ENCODE measurements at places on chromosomes 12 and 14. TPM values are rescaled to one million over a fixed set of nuclear protein-coding genes. Genes with fewer than 3 reads are reported as not detected.

KRT80 gene
- 1.5 TPM for total RNA-seq

CLEC6A gene
- total RNA-seq = not detected

ATG2B gene
- total RNA-seq = 14.1 TPM

PLCZ1 gene
- total RNA-seq = not detected

KRT81 gene
- not detected for total RNA-seq

LRCOL1 gene
- not detected for total RNA-seq

PRPF40B gene
- 9.2 TPM for total RNA-seq

DNA sequence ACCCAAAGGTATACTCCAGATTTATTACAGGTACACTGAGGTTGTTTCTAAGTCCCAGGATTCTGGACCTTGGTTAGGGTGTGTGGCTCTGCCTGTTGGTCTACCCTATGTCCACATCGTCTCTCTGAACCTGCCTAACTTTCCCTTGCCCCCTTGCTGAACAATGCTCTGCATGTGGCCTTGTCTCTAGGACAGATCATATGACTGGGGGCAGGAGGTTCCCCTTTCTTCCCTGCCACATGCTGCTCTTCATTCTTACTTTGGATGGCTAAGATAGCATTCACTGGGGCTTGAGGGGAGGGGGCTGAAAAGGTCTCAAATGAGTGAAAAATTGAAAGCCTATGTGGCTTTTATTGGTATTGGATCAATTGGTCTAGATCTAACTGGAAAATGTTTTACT, 49.2 kb downstream of the MBIP start:
- no peak overlapping the region for H3K4me3 ChIP-seq
- H3K36me3 ChIP-seq = no peaks in the 10 kb centered on the region
- no peak overlapping the region for H3K27ac ChIP-seq
- H3K27me3 ChIP-seq = peaks cover 3% of the 10 kb centered on the region

DNA sequence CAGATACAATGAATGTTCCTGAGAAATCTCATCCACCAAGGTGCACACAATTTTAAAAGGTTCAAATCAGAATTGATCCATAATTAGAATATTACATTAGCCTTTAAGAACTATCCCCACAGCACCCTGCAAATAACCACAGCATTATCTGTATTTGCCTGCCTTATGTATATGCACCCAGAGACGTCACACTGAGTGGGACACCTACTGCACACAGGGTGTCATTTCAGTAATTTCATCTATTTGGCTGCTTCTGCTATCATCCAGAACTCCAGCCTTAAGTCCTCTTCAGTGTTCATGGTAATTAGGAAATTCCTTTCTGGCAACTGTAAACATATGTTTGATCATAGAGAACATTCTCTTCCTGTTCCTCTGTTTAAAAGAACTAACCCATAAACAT, 298.4 kb downstream of the SYT1 start:
- H3K4me3 ChIP-seq = no peak overlapping the region
- no peak for DNase-seq
- H3K27ac ChIP-seq = no peak overlapping the region
- H3K4me1 ChIP-seq = peaks cover 6% of the 10 kb centered on the region

DNA sequence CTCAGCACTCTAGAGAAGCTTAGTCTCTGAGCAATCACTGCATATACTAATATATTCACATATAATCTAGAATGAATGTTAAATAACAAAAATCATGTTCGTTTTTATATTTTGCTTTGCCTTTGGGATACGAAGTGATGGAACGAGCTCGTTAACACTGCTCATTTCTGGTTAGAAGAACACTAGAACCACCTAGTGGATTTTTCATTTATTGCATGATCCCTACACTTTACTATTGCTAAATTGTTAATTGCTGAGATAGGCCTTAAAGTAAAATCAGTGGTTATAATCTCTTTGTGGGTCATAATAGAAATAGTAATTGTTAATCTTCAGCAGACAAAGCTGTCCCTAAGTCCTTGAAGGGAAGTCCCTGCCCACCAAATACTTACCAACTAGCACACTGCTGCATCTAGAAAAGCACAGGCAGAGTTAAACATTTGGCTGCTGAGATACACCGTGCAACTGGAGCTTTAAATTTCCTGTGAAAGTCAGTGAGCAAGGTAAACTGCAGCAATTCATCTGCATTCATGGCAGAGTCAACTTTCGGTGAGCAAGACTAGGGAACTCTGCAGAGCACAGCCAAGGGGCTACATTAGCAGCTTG, 353.7 kb downstream of the APAF1 start:
- H3K36me3 ChIP-seq = no peaks in the 10 kb centered on the region
- no peak overlapping the region for H3K4me3 ChIP-seq
- DNase-seq = no peak
- no peaks in the 10 kb centered on the region for H3K27me3 ChIP-seq
- H3K4me1 ChIP-seq = no peaks in the 10 kb centered on the region
- no peak overlapping the region for H3K27ac ChIP-seq

DNA sequence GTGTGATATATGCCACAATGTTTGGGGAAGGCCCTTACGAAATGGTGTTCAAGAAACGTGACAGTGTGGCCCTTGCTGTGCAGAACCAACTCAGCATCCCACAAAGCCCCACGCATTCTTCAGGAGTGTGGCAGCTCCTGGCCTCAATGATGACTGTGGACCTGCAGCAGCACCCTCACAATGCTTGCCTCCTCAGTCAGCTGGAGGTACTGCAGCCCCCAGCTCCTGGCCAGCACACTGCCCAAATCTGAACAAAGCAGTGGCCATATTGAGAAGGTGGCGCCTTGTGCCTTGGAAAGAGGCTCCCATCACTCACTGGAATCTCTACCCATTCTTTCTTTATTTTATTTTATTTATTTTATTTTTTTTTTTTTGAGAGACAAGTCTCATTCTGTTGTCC, 10.4 kb downstream of the POLE2 start:
- H3K4me3 ChIP-seq = no peak overlapping the region
- H3K27ac ChIP-seq = no peak overlapping the region
- no peak for DNase-seq

- H3K4me1 ChIP-seq = no peaks in the 10 kb centered on the region
- H3K27ac ChIP-seq = no peak overlapping the region
- no peak overlapping the region for H3K4me3 ChIP-seq
These were observed 409.8 kb downstream of the NPAS3 start for GRCh38 chr14:33348510-33348909.

GRCh38 chr14:69593018-69593677, 18.2 kb upstream of the SUSD6 start:
- peaks cover 11% of the 10 kb centered on the region for H3K4me1 ChIP-seq
- peaks cover 5% of the 10 kb centered on the region for H3K27me3 ChIP-seq
- DNase-seq = no peak
- H3K27ac ChIP-seq = no peak overlapping the region
- H3K4me3 ChIP-seq = no peak overlapping the region

- H3K4me1 ChIP-seq = peaks cover 11% of the 10 kb centered on the region
- no peak overlapping the region for H3K27ac ChIP-seq
- no peaks in the 10 kb centered on the region for H3K27me3 ChIP-seq
- H3K4me3 ChIP-seq = no peak overlapping the region
- no peak for DNase-seq
These were observed 44.6 kb downstream of the GALNT4 start for GRCh38 chr12:89479982-89480381.

DNA sequence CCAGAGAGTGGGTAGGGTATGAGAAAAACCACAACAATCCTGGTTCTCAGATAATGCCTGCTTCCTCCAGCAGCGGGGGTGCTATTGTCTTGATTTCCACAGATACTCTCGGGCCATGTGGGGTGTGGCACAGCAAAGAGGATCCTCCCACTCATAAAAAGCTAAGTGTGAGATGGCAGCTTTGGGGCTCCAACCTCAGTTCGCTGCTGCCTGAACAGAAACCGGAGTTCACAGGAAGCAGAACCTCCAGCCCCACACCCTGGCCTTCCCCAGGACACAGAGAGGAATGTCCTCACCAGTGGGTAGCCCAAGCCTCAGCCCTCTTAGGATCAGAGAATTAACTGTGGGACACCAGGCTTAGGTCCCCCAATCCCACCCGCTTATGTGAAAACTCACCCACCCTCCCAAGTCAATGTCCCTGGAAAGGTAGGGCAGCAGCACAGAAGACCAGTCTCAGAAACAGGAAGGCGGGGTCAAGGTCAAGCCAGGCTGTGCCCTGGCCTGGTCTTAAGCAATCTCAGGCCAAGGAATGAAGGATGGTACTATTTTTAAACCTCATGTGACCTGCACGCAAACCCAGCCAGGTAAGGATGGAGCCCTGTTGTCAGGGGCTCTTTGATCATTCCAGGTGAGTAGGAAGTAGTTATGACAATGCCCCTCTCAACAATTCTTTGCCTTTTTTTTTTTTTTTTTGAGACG, 9.0 kb downstream of the KCTD10 start:
- peaks cover 56% of the 10 kb centered on the region for H3K36me3 ChIP-seq
- peak overlapping the region; percentile 47 for H3K4me3 ChIP-seq
- peaks cover 75% of the 10 kb centered on the region for H3K4me1 ChIP-seq

DNA sequence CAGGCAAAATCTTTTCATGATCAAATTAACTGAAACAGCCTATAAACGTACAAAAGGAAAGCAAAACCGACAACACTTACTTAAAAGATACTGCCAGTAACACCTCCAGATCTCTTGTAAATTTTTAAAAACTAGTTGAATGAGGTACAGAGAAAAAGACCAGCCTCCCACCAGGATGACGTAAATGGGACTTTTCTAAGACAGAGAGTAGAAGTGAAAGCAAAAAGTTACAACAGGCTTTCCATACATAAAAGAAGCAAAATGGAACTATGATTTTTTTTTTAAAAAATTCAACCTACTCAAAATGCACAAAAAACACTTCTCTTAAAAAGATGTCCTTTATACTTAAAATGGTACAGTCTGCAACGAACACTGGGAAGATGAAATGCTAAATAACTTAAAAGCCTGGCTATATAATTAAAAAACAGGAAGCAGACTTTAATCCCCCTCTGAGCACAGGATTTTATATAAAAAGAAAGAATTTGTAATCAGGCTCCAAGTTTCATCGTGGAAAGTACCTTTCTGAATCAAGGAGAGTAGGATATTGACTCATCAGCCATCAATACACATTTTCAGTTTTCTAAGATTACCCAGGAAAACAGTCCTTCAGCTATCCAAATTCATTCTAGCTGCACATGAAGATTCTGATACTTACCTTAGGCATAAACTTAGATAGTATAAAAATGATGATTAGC, 14.2 kb upstream of the MYO1A start:
- DNase-seq = no peak
- no peaks in the 10 kb centered on the region for H3K27me3 ChIP-seq
- H3K4me1 ChIP-seq = no peaks in the 10 kb centered on the region
- no peak overlapping the region for H3K4me3 ChIP-seq

DNA sequence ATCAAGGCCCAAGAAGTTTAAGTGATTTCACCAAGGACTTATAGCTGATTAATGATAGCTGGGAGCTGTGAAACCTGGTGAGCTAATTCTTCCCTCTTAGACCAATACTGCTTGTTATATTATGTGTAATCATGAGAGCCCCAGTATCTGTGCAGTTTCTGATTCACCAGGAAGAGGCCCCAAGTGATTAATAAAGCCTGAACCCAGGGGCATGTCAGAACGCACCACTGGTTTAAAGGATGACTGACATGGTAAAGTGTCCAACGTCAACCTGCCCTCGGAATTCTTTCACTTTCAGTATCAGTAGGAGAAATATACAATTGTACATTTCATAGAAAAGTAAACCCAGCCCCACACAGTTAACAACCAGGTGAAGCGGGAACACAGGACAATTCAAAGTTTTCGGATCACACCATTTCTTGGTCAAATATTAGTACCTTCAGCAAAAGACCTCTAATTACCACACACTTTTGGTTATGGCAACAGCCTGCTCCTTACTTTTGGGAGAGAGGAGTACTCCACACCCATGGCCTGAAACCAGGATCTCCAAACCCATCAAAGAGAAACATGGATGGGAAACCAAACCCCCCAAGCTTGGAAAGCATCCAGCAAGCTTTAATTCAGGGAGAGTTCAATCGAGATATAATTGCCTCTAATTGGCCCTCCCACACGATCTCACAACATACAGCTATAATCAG, 28.5 kb downstream of the TMCC3 start:
- H3K4me3 ChIP-seq = no peak overlapping the region
- H3K36me3 ChIP-seq = peaks cover 18% of the 10 kb centered on the region
- H3K27me3 ChIP-seq = no peaks in the 10 kb centered on the region

DNA sequence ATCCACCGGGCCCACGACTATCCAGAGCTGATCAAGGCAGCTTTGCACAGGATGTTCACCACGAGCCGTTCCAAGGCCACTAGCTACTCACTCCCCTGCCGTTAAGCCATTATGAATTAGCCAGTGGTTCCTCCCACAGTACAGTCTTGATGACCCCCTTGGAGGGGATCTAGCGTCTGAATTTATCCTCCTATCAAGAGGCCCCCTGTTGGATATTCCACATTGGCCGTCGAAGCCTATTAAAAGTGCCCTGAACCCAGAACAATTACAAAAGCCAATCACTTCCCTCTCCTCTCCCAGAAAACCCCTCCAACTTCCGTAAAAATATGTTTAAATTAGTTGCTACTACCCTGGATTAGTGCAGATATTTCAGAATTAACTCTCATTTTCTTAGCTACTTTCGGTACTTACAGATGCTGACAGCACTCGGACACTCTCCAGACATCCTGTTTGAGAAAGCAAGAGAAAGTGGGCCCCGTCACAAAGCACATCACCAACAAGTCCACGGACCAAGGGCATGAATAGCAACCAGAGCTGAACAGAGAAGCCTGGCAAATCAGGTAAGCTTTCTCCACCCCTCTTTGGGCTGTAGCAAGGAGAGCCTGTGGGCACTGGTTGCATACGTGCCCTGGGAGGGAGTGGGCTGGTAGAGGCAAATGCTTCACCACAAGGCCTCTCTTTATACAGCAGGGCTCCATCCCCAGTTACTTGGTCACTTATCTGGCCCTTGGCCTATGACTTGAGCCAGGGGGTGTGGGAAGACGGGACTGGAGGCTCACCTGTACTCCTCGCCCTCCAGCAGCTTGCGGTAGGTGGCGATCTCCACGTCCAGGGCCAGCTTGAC, 5.3 kb downstream of the KRT3 start:
- peak overlapping the region; percentile 52 for H3K27ac ChIP-seq
- no peak for DNase-seq
- no peaks in the 10 kb centered on the region for H3K4me1 ChIP-seq
- H3K27me3 ChIP-seq = peaks cover 5% of the 10 kb centered on the region

- H3K27me3 ChIP-seq = peaks cover 2% of the 10 kb centered on the region
- H3K27ac ChIP-seq = no peak overlapping the region
- no peak overlapping the region for H3K4me3 ChIP-seq
- H3K36me3 ChIP-seq = no peaks in the 10 kb centered on the region
These were observed 257.7 kb downstream of the ADGRD1 start for GRCh38 chr12:131211340-131211938.

GRCh38 chr14:71438684-71439083, 493.5 kb upstream of the RGS6 start:
- H3K27ac ChIP-seq = no peak overlapping the region
- no peak for DNase-seq
- H3K36me3 ChIP-seq = no peaks in the 10 kb centered on the region
- no peak overlapping the region for H3K4me3 ChIP-seq
